ENCODE measurements at places on chromosomes 3 and 15.

DNA sequence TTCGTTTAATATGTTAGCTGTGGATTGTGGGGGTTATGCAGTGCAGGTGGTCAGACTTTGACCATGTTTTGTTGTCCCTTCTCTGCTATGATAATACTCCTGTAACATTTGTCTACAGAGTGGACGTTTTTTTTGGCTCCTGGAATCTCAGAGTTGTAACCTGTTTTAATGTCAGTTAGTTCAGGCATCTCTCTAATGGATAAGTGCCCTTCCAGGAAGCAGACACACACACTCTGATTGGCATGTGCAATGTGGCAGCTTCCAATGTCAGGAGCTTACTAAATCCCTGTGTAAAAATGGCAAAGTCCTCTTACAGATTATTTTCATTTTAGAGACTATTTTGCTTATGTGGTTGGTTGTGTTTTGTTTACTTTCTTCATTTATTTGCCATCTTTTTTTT, 222.2 kb upstream of the ARPP21 start:
- no peak for DNase-seq

- DNase-seq = no peak
Observed at GRCh38 chr3:88132894-88133293, 16.9 kb upstream of the C3orf38 start.

GRCh38 chr3:35446896-35447295, 192.4 kb upstream of the ARPP21 start:
- no peak for DNase-seq

DNA sequence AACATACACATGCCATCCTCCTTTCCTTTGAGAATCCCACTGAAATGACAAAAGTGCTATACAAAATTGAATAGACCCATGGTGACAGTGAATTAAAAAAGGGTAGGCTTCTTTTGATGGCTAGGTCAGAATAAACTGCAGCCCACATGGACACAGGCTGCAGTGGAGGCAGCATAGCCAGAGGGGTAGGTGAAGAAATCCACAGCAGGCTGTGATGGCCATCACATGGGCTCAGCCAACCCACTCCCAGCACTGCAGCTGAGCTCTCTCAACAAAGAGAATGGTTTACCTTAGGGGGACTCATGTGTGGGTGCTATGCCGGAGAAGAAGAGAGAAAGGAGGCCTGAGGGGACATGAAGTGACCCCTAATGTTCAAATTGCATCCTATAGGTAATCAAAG, 331.1 kb downstream of the CHST2 start:
- DNase-seq = no peak

DNA sequence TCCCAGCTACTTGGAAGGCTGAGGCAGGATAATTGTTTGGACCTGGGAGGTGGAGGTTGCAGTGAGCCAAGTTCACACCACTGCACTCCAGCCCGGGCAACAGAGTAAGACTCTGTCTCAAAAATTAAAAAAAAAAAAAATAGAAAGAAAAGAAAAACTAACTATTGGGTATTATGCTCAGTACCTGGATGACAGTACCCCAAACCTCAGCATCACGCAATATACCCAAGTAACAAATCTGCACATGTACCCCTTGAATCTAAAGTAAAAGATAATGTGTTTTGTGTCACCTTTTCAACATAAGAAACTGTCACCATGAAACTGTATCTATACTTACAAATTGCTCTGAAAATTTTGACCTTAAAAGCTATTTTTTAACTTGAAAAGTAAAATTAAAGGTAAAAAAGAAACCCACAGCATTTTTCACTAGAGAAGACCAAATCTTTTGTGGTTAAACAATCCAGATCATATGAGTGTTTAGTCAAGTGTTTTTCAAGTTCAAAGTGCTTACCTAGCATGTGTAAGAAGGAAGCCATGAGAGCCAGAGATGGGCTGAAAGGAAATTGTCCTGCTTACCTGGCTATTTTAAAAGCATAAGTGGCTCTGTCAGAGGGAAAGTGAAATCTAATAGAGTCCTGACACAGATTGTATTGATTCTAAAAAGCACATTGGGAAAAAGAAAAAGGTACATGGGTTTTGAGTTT, 50.5 kb downstream of the MYO1E start:
- no peak for DNase-seq

- no peak for DNase-seq
Observed at GRCh38 chr3:157070678-157070999, 89.3 kb downstream of the CCNL1 start.

- DNase-seq = no peak
Observed at GRCh38 chr15:99015698-99016568, 8.3 kb upstream of the PGPEP1L start.

DNA sequence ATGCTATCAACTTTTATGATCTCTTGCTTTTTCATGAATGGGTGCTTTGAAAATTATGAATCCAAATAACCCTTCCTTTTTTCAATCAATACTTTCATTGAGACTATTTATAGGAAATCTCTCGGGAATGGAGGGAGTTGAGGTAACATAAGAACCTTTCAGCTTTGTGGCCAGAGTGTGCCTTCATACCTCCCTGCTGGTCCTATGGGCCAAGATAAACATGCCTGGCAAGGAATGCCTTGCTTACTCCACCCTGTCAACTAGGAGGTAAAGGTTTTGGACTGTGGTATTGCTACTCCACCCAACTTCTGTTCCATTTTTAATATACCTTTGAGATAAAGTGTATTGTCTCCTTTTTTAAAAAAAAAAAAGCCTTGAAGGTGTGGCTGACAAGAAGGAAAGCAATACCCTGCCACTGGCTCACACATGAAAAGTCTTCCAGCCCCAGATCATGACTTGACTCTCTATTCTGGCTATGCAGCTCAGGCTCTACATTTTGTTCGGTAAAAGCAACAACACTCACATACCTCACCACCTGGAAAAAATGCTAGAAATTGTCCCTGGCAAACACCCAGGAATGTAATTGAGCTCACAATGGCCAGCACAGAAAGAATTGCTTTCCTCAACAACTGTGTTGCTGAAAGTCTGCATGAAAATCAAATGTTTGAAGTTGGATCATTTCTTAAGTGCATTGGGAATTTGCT, 35.8 kb downstream of the COL8A1 start:
- no peak for DNase-seq

DNA sequence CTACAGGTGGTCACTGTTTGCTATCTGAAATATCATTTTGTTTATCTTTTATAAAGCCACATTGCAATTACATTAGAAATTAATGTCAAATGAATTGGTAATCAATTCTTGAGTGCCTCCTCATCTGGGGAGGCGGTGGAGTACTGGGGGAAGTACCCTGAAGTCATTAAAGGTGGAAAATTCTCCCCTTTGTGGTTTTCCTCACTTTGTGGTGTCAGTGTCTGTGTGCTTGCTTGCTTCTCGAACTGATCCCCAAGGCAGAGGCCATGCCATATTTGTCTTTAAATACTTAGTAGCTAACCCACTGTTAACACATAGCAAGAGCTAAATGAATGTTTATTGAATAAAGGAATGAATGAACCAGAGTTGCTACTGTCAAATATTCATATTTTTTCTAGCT, 40.5 kb upstream of the CCK start:
- DNase-seq = no peak

GRCh38 chr3:101936419-101937356, 87.4 kb downstream of the NFKBIZ start:
- DNase-seq = no peak

DNA sequence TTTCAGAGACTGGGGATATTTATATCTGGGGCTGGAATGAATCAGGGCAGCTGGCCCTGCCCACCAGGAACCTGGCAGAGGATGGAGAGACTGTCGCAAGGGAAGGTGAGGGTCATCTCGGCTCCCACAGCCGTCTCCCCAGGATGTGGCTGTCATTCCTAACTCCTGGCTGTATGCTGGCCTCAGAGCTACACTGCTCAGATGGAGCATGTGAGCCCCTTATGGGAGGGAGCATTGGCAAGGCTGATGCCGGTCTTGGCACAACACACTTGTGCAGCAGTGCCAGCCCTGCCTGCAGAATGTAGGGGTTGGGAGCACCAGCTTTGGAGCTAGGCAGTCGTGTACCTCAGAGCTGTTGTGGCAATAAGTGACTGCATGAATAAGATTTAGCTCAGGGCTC, 5.2 kb downstream of the RCCD1 start:
- DNase-seq = no peak

GRCh38 chr3:111604119-111604518, 9.0 kb upstream of the ZBED2 start:
- no peak for DNase-seq

GRCh38 chr3:32919920-32920319, 31.5 kb upstream of the CCR4 start:
- no peak for DNase-seq

GRCh38 chr15:57767481-57767880, 61.0 kb downstream of the POLR2M start:
- DNase-seq = no peak

- DNase-seq = no peak
Observed at GRCh38 chr15:72836676-72837330, 53.2 kb upstream of the ADPGK start.

DNA sequence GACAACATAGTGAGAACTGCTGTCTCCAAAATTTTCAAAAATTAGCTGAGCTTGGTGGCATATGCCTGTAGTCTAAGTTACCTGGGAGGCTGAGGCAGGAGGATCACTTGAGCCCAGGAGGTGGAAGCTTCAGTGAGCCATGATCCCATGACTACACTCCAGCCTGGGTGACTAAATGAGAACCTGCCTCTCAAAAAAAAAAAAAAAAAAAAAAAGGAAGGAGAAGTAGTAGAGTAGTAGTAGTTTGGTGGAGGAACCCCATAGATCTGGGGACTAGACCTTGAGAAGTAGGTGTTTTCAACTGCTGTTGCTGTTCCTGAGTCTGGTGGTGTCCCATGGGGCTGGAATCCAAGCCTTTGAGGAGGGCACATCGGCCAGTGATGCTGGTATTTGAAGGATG, 38.4 kb upstream of the UBE2E2 start:
- no peak for DNase-seq

- DNase-seq = no peak
Observed at GRCh38 chr3:40396406-40396805, 9.4 kb downstream of the ENTPD3 start.

GRCh38 chr15:33152502-33153109, 41.9 kb downstream of the FMN1 start:
- no peak for DNase-seq

GRCh38 chr3:59996056-59996455, 946.2 kb upstream of the CFAP20DC start:
- DNase-seq = no peak

- no peak for DNase-seq
Observed at GRCh38 chr3:66860771-66861170, 137.3 kb upstream of the KBTBD8 start.

DNA sequence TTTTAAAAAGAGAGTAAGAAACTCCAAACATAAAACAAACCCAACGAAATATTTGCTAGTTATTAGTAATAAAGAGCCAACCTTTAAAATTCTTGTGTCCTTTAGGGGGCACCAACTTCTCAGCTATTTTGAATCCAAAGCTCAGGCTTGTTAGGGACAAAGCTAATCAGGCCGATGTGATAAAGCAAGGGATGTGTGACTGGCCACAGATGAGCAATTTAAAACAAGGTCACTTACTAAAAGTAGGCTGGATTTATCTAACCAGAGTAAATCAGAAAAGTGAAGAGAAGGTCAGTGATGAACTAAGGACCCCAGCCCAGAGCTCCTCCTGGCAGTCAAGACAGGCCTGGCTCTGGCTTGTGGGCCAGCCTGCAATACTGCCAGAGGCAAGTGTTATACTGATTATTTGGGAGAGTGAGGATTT, 108.5 kb downstream of the CYP19A1 start:
- DNase-seq = no peak

DNA sequence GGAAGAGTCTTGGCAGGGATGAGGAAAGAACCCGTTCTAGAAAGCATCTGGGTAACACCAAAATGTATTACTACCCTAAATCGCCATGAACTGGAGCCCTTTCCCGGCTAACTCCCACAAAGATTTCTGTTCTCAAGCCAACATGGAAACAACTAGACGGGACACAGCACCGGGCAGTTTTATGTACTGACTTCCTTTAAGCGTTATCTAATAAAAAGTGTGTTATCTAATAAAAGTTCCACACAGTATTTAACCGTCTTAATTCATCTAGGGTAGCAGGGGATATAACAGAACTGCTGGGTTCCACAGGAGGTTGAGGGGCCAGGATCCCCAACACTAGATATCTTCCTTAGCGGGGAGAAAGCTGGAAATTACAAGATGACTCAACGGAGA, 347 bp upstream of the C3orf62 start:
- DNase-seq = no peak

- no peak for DNase-seq
Observed at GRCh38 chr15:88623061-88623460, 1.9 kb downstream of the AEN start.

GRCh38 chr3:195102609-195103467, 168.1 kb downstream of the XXYLT1 start:
- DNase-seq = no peak

DNA sequence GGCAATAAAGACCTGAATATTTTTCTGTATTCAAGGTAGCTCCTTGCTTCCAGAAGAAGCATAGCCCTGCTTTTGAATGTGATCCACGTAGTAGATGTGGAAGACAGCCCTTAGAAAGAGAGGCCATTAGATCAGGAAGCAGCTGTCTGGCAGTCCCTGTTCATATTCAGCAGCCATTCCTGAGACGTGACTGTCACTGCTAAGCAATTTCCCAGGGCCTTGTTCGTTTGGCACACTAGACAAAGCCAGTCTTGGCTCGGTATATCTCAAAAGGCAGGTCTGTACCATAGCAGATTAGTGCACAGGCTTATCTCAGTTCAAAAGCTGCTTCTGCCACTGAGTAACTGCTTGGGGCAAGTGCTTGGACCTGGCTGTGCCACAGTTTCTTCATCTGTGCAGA, 287.8 kb upstream of the MCTP2 start:
- no peak for DNase-seq

DNA sequence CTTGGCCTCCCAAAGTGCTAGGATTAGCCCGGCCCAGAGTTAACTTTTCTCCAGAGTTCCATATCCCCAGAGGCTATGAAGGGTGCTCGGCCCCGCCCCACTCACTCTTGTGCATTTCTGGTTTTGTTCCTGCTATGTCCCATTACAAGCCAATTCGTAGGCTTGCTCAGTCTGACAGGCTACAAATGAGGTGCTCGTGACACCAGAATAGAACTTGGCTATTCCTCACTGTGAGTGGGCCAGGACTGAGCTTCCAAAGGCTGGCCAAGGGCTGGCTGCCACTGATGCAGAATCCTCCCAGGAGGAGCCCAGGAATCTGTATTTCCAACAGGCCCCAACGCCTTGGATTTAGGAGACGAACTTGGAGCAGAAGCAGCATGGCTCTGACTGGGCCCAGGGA, 282.7 kb upstream of the C2CD4B start:
- no peak for DNase-seq

DNA sequence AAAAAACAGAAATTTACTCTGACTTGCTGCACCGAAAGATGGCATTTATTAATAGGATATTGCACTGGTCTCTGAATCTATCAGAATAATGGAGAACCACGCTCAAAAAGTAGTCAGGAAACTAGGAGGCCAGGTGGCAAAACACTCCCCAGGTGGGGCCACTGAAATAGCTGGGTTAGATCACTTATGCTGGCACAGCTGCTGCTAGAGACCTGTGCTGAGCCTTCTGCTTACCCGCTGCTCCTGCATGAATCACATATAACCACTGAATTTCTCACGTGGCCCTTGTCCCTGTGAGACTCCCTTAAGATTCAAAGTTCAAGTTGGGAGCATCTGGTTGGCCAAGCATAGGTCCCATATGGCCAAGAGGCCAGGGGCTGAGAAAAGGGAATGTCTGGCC, 66.0 kb upstream of the OXTR start:
- DNase-seq = no peak
